Umbilical cord (tissue), 2 donors: ENCODE measurements at places on chromosomes 12 and 14.

GRCh38 chr14:91152499-91152898 is 38.6 kb downstream of the DGLUCY start:
- no peak for DNase-seq

DNA sequence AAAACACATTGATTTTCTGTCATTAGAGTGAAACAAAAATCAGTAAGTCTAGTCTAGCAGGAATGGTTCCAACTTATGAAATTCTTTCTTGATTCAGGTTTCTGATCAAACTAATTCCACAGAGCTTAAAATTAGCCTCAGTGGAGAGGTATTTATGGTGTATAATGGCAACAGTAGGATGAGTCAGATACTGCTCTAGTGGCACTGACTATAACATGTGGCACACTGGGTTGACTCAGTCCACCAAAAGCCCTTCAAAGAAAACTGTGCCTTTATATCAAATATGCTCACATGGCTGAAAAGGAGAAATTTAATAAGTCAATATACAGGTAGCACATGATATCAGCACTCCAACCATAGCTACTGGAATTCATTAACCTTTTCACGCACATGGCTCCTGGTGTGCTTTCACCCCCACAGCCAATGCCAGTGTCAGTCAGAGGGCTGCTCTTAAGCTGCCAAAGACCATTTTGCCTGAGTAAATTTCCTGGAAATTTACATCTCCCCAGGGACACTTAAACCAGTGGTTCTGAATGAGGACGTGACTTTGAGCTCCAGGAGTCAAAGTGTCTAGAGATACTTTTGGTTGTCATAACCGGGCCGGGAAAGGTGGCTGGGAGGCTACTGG is 21.7 kb upstream of the CATSPERB start:
- DNase-seq = no peak

GRCh38 chr14:68449561-68450181 is 343.2 kb downstream of the ZFP36L1 start:
- no peak for DNase-seq

- no peak for DNase-seq
Observed at GRCh38 chr12:104121001-104121400, 17.0 kb downstream of the NFYB start.

DNA sequence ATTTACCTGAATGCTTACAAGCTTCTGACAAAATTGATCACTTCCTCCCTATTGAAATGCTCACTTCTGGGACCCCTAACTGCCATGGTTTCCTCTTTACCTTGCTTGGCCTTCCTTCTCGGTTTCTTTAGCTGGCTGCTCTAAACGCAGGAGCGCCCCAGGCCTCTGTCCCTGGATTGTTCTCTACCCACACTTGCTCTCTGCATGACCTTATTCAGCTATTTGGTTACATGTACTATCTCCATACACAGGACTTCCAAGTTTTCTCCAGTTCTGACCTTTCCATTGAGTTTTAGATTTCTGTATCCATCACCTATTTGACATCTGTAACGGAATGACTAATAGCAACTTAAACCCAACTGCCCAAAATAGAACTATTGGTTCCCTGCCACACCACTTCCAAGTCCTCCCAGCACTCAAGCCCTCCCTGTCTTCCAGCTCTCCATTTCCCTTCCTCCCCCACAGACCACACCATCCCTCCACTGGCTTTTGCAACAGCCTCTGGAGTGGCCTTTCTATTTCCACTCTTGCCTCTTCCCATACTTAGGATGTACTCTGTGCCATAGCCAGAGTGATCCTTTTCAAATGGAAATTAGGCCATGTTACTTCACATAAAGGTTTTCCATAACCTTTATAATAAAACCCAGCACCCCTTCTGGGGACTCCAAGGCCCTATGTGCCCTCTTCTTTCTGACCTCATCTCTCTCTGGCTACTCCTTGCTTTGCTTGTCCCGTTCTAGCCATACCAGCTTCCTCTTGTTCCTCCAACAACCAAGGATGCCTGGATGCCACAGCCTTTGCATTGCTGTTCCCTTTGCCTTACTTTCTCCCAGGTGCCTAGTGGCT is 202.2 kb downstream of the AEBP2 start:
- no peak for DNase-seq

DNA sequence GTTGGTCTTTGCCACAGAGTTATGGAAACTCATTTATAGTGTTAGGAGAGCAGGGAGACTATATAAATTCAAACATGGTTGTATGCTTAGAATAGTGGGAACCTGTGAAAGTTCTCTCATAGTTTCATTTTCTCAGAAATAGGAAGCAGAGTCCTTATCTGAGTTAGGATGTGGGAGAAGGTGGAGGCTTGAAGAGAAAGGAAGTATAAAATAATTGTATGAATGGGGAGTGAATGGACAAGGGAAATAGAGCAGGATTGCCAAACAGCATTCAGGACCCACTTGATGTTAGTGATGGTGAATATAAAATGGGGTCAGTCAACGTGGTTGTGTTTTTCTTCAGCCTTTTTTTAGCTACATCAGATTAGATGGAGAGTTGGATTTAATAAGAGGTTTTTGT is 34.0 kb upstream of the TPH2 start:
- DNase-seq = peak; percentile 11

- DNase-seq = no peak
Observed at GRCh38 chr14:72588521-72588920, 305.4 kb downstream of the DPF3 start.

DNA sequence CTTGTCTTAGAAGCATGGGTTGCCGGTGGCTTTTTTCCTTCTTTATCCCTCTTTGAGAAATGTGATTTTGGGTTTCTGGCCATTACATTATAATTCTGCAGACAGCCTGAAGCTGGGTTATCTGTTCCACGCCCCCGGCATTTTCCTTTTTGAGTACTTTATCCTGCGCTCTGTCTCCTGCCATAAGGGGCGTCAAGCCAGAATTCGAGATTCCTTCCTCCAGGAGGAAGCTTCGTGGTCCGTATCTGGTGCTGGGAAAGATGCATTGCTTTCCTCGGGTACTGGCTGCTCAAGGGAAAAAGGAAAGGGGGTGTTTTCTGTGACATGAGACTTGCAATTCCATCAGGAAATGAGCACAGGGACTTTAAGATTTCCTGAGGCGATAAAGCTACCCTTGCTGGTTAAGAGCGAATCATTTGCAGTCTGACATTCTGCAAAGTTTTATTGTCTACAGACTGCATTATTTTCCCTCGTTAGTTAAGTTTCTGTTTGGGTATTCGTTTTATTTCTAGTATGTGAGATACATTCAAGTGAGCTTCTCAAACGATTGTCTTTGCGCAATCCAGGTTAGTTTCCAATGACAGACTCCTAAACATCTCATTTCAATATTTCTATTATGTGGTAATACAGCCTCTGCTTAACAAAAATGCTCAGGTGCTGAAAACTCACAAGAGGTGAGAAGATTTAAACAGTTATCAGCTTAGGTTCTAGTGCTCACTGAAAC is 694 bp downstream of the AKAP5 start:
- DNase-seq = peak; percentile 93

- no peak for DNase-seq
Observed at GRCh38 chr12:102962532-102962931, 5.1 kb downstream of the ASCL1 start.

GRCh38 chr12:124506145-124506831 is 61.1 kb downstream of the NCOR2 start:
- peak; percentile 68 for DNase-seq

GRCh38 chr12:93125126-93125525 is 196.0 kb upstream of the EEA1 start:
- no peak for DNase-seq

- DNase-seq = no peak
Observed at GRCh38 chr14:94636744-94637412, 24.7 kb downstream of the SERPINA3 start.

- no peak for DNase-seq
Observed at GRCh38 chr12:103441437-103442181, 54.2 kb downstream of the C12orf42 start.

- no peak for DNase-seq
Observed at GRCh38 chr14:38547961-38548490, 292.1 kb upstream of the CLEC14A start.

GRCh38 chr12:2834581-2835491 is at the start of gene NRIP2:
Gene NRIP2, minus strand, starts transcription at chr12:2835035. Its CDS starts 52 bp downstream, at chr12:2834983.
- peak; percentile 81 for DNase-seq

DNA sequence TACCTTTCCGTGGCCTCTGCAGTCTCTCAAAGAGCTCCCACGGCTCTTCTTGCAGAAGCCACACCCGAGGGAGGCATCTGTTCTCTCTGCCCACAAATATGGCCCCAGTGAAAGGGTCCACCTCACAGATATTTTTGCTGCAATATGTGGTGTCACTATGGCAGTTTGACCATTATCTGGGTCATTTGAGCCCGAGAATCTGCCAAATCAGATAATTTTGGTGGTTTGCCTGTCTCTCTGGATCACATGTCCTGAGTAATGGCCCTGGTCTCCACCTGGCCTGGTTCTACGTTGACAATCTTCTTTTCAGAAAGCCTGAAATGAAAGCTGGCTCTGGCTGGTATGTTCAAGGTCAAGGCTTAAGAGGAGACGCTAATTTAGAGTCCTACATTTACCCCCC is 5.7 kb upstream of the WSCD2 start:
- no peak for DNase-seq

DNA sequence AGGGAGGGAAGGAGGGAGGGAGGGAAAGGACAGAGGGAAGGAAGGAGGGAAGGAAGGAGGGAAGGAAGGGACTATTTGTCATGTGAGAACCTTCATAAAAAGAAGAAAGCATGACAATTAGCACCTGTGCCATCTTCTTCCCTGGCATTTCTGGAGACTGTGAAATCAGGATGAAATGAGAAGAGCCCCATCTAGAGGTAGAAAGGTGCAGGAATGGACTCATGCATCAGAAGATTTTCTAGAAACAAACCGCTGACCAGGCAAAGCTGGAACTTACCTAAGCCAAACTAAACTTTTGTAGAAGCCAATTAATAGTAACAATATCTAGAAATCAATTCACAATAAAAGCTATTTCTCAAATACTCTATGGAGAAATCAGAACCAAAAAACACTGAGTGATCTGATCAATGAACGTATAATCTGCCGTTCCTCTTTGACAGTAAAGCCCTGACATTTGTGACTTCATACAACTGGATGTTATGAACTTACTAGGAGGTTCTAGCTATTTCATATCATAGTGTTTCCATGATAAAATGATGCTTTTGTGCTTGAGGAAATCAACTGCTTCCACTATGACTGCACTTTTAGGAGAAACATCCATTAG is 24.4 kb upstream of the CRACR2A start:
- DNase-seq = peak; percentile 43

GRCh38 chr14:97158102-97158501 is 360.9 kb downstream of the VRK1 start:
- no peak for DNase-seq

GRCh38 chr12:31362115-31362758 is 36.3 kb upstream of the SINHCAF start:
- DNase-seq = no peak

DNA sequence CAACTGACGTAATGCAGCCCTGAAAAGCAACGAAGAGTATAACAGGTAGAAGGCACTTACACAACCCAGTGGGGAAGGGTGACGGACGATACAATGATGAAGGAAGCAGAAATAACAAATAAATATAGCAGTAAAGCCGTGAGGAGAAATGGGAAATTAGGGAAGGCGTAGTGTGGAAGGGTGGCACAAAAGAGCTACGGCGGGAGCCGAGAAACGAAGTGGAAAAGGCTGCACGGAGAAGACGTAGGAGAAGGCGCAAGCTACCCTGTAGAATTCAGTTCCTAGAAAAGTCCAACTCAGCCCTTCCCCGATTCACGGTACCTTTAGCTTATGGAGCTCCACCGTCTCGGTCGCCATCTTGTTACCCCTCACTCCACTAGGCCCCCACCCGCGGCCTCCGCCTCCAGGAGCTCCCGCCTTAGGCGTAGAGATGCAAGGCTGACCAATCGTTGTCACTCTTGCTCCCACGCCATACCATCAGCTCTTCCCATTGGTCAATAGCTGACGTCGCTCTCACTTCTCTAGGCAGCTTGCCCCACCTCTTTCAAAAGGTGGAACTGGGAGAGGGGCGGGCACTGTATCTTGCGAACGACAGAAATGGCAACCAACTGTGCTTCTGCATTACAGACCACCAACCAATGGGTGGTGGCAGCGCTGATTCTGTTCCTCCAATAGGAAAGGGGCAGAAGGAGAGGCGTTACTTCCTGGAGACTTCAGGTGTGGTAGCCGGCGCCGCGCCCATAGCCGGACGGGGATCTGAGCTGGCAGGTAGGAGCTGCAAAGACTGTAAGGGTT is at the start of the genes ORMDL2 and SARNP:
TSS of gene ORMDL2 (plus strand) at position 697 of the 795 bp plus-strand sequence. CDS start 959 bp downstream, outside the sequence.
TSS of gene SARNP (minus strand) at position 380 of the 795 bp plus-strand sequence. CDS start at position 357, 23 bp downstream.
- peak; percentile 100 for DNase-seq

- DNase-seq = no peak
Observed at GRCh38 chr12:54998958-54999510, 14.5 kb upstream of the TESPA1 start.

DNA sequence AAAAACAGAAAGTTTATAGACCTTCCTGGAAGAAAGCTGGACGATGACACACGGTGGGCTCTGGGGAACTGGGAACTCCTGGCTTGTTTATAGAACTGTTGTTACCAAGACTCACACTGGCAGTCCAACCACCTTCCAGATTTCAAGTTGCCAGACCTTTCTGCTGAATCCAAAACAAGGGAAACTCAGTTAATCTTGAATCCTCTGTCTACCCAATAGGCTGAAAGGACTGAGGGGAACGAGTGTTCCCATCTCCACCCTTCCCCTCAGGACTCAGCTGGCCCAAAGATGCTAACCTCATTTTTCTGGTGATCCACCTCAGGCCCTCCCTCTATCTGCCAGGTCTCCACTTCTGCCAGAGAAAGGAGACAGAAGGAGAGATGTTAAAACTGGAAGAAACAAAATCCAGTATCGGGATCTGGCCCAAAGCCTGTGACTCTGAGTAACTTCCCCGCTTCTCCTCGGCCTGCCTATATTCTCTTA is 231.4 kb downstream of the ANO2 start:
- DNase-seq = no peak

- no peak for DNase-seq
Observed at GRCh38 chr12:93722835-93723567, 45.8 kb downstream of the CRADD start.

DNA sequence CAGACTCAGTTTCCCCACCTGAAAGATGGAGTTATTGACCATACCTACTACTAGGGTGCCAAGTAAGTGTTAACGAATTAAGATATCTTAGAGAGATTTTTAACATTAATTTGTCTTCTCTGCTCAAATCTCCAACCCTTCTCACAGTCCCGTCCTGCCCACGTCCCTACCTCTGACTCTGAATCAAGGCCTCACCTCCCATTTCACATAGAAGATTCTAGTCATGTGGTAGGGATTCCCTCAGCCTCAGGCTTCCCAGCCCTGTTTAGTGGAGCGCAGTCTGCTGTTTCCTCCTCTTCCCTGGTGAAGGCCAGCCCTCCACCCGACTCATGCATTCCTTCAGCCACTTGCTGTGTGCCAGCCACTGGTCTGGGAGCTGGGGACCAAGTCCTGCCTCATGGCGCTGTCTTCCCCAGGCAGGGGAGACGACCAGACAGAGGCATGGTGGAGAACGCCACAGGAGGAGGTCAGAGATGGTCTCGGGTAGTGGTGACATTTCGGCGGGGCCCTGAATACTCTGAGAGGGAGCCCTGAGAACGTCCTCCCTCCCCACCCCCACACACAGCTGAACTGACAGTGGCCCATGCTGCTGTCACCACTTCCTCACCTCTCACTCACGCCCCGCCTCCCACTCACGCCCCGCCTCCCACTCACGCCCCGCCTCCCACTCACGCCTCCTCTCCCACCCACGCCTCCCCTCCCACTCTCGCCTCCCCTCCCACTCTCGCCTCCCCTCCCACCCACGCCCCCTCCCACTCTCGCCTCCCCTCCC is 38.8 kb downstream of the TMEM63C start:
- no peak for DNase-seq
